ENCODE measurements at places on chromosomes 7 and 10. TPM values are rescaled to one million over a fixed set of nuclear protein-coding genes. Genes with fewer than 3 reads are reported as not detected.

- no peak for DNase-seq
Observed at GRCh38 chr7:10429511-10429910, 544.2 kb upstream of the PHF14 start.

GRCh38 chr7:6489612-6490011 is 41.9 kb upstream of the DAGLB start:
- no peak for DNase-seq

GRCh38 chr7:18320971-18321567 is 174.5 kb upstream of the HDAC9 start:
- DNase-seq, result no peak

DNA sequence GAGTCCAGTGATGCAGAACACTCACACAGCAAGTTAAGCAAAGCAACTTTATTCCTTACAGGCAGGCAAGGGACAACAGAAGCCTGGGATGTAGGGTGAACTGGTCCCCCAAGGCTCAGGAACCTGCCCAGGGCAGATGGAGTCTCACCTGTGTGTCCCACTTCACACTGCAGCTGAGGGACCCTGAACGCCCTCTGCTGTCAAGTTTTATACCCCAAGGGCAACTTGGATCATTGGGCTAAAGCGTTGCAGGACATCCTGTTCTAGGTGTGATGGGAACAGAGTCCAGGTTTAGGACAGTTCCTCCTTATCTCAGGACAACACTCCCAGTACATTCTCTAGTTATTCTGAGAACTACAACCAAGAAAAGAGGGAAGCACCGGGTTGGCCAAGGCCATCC is 49.5 kb upstream of the ZNF746 start:
- no peak for DNase-seq

DNA sequence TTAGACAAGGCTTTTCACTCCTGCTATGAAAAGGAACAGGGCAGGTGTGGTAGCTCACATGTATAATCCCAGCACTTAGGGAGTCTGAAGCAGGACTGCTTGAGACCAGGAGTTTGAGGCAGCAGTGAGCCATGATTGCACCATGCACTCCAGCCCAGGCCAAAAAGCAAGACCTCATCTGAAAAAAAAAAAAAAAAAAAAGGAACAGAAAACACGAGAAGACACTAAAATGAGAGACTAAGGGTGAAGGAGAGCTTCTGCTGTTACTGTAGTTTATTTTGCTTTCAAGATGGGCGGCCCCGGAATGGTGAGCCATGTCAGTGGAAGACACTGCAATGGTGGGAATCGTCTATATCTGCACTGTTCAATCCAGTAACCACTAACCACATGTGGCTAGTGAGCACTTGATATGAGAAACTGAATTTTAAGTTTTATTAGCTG is 9.9 kb downstream of the PIP4K2A start:
- DNase-seq, result no peak

The BTBD16 gene
- 1.3 TPM for total RNA-seq

The ASB4 gene
- 2.9 TPM for total RNA-seq

The HMX2 gene
- total RNA-seq, result not detected

Measured in skin of body (tissue), 3 donors.